ENCODE measurements at places on chromosomes 16 and 17.

- DNase-seq = no peak
These were observed 136.2 kb downstream of the CCT6B start for GRCh38 chr17:34825102-34825501.

GRCh38 chr17:31582151-31582907 lies 190.9 kb downstream of the RAB11FIP4 start:
- no peak for DNase-seq

DNA sequence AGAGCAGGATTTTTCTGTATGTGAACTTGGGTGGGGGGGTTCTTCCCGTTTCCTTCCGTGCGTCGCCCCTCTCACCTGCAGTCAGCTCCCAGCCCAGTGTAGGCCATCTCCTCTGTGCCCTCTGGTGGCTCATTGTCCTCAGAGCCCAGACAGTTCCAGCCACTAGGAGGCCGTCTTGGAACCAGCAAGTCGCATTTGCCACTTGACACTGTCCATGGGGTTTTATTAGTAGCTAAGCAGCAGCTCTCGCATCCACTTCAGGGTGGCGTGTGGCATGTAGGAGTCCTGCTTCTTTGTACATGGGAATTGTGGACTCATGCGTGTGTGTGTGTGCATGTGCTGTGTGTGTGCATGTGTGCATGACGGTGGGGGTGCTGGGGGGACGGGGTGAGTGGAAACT lies 74.0 kb downstream of the SEC14L1 start:
- DNase-seq = no peak

DNA sequence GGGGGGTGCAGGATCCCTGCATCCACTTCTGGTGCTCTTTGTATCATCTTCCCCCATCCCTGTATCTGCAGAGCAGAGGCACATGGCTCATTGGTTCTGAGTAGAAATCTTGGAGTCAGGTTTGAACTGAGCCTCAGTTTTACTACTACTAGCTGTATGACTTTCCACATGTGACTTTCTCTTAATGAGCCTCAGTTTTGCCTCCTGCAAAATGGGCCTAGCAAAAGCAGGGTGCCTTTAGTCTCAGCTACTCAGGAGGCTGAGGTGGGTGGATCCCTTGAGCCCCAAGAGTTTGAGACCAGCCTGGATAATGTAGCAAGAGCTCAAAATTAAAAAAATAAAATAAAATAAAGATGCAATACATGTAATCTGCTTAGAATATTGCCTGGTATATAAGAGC lies 81.4 kb downstream of the SDR42E1 start:
- DNase-seq = no peak

- DNase-seq = no peak
These were observed at the start of gene ASGR1 for GRCh38 chr17:7179317-7180254. TSS of gene ASGR1 (minus strand) at chr17:7179370. CDS start at chr17:7178563, 807 bp downstream.

GRCh38 chr16:9661336-9662017 lies 520.8 kb downstream of the GRIN2A start:
- DNase-seq = no peak

DNA sequence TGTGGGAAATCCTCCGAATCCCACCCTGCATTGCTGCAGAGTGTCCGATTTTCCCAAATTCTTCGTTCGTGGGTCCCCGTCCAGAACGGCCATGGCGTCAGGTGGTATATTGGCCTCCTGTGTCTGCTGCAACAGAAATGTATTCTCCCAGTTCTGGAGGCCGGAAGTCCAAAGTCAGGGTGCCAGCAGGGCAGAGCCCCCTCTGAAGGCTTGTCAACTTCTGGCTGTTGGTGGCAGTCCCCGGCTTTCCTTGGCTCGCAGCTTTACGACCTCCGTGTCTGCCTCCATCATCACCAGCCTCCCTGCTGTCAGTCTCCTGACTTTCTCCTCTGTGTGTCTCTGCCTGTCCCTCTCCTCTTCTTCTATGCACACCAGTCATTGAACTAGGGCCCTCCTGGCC lies 142.1 kb upstream of the FOXF1 start:
- DNase-seq = no peak

GRCh38 chr17:31645351-31645750 lies 213.7 kb downstream of the COPRS start:
- DNase-seq = no peak

DNA sequence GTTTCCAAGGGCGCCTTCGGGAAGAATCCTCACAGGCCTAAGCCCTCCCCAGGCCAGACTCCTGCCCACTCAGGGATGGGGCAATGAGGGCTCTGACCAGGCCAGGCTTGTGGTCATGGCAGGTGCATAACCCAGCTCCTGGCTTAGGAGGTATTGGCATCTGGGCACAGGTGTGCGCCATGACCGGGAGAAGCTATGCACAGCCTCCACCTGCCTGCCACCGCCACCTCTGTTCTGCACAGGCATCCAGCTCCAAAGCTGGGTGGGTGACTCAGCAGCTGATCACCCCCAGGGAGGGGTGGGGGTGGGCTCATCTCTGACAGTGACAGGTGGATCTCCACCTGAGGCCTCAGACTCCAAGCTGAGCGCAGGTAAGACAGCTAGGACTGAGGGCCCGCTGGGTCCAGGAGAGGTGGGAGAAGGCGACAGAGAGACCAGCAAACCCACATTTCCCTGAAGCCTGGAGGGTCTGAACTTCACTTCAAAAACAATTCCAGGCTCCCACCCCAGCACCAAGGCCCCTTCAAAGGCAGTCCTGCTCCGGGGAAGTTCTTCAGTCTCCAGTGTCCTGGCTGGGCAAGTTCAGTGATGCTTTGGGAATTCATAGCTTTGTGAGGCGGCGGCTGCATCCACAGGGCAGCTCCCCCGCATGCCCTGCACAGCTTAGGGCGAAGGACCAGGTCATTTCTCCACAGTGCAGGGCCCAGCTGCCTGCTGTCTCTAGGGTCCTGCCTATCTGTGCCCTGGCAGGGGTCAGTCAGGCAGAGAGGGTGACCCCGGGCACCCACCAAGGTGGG lies 121.6 kb upstream of the SMURF2 start:
- DNase-seq = no peak

- DNase-seq = no peak
These were observed 4.8 kb downstream of the MAP2K3 start for GRCh38 chr17:21289175-21289901.

DNA sequence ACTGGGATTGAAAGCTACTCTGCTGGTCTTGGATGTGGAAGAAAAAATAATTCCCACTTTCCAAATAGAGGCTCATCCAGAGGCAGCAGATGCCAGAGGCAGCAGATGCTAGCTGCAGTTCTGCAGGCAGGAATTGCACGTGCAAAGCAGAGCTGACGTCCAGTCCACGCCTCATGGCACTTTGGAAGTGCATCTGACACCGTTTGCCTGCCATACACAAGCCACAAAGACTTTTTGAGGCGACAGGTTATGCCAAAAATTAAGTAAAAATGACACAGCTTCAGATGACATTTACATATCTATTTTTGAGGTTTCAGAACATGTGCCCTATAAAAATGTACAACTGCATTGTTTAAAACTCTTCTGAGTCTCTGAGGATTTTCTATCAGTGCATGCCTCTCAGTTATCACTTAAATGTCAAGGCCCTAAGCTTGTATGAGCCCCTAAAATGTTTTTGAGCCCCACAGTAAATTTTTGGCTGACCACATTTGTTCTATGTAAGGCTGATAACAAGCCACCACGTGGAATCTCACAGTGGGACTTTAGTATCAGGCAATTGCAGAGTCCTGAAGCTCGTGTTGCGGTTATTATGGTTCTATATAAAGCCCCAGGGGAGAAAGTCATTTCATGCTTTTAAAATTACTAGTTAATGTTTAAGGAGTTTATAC lies 239.2 kb downstream of the PRKCA start:
- DNase-seq = no peak

DNA sequence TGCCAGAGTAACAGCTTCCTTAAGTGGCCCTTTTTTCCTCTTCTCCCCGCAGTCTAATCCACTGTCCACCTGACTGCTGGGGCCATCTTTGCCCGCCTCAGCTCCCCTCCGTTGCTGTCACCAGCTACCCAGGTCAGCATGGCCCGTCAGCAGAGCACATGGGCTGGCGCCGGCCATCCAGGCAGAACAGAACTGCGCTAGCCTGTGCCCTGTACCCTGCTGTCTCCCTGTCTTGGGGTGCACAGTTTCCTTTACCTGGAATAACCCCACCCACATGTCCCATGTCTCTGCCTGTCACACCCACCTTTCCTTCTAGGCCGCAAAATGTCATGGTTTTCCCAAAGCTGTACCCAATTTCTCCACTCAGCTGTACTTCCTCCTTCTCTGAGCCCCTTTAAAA lies 55.7 kb downstream of the GNAO1 start:
- no peak for DNase-seq

GRCh38 chr16:4624827-4625559 lies 367 bp downstream of the MGRN1 start:
- DNase-seq = peak; percentile 82

- DNase-seq = no peak
These were observed 112.1 kb downstream of the BANP start for GRCh38 chr16:88063211-88063773.

- no peak for DNase-seq
These were observed 3.5 kb upstream of the CDH13 start for GRCh38 chr16:82623241-82623640.

DNA sequence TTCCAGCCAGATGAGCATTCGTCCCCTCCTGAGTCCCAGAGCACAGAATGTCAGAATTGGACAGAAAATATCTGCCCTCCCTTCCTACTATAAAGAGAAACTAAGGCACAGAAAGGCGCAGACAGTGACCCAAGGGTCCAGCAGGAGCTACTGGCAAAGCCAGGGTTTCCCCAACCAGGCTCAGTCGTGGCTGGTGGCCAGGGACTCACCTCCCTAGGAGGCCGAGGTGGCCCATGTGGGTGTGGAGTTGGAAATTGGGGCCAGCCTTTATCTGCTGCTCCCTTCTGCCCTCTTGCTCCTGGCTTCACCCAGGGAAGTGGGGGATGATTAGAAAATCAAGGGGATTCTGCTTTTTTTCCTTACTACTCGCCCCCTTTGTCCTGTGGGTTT lies 1.1 kb downstream of the DRC7 start:
- DNase-seq = no peak

DNA sequence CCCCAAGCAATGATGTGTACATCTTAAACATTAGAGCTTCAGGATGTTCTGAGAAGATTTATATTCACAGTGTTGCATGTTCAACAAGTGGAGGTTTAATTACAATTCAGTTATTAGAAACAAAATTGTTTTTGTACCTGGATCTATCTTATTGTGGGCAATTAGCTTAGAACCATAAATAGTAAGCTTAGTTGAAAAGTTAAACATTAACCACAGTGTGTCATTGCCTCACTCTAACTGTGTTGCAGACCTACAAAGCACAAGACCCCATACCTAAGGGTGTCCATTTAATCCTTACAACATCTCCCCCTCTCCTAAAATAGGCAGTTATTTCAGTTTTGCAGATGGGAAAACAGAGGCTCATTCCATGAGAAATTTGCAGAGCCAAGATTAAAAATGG lies 632.0 kb upstream of the SOX9 start:
- DNase-seq = no peak

GRCh38 chr16:88907768-88908167 lies 41.3 kb upstream of the PABPN1L start:
- no peak for DNase-seq

GRCh38 chr16:69831212-69832123 lies 69.3 kb downstream of the WWP2 start:
- no peak for DNase-seq

GRCh38 chr17:72411124-72411563 lies 290.3 kb downstream of the SOX9 start:
- no peak for DNase-seq

DNA sequence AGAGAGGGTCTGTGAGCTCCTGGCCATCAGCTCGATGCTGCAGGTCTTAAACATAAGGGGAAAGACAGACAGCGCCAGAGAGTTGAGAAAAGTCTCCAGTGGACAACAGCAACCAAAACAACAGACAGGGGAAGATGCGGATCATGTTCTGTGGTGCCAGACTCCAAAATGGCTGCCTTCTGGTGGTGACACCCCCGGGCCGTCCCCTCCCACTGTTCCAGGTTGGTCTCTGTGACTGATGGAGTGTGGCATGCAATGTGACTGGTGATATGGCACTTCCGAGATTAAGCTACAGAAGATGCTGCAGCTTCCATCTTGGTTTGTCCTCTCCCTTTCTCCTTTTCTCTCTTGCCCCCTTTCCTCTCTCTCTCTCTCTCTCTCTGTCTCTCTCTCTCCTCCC lies 40.4 kb upstream of the RBFOX3 start:
- no peak for DNase-seq

DNA sequence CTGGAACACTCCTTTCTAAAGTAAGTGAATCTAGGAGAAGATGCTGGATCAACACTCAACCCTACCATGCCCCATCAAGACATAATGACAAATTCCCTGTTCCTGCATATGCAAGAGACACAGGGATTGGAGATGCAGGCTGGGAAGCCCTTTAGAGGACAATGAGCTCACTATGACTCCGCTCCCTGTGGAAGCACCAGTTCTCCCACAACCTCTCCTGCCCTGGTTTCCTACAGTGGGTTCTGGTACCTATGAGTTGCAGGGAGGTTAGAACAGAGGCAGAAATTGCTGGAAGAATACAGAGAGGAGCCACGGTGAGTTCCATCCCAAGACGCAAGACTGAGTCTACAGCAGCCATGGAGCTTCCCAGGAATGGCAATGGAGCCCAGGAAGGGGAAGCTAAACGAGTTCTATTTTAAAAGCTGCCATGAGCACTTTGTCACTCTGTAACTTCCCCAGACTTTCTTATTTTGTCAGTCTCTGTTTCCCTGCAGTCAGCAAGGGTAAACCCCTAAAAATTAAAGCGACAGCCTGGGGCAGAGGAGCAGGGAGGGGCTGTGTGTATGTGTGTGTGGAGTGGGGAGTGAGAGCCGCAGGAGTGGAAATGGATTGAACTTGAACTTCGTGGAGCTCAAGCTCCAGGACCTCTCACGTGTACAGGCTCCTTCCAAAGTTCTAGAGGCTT lies 42.3 kb upstream of the PIK3R6 start:
- no peak for DNase-seq

- no peak for DNase-seq
These were observed 33.1 kb downstream of the NLRC5 start for GRCh38 chr16:57022445-57022844.

GRCh38 chr16:53518550-53519416 lies 15.8 kb upstream of the AKTIP start:
- peak; percentile 88 for DNase-seq

DNA sequence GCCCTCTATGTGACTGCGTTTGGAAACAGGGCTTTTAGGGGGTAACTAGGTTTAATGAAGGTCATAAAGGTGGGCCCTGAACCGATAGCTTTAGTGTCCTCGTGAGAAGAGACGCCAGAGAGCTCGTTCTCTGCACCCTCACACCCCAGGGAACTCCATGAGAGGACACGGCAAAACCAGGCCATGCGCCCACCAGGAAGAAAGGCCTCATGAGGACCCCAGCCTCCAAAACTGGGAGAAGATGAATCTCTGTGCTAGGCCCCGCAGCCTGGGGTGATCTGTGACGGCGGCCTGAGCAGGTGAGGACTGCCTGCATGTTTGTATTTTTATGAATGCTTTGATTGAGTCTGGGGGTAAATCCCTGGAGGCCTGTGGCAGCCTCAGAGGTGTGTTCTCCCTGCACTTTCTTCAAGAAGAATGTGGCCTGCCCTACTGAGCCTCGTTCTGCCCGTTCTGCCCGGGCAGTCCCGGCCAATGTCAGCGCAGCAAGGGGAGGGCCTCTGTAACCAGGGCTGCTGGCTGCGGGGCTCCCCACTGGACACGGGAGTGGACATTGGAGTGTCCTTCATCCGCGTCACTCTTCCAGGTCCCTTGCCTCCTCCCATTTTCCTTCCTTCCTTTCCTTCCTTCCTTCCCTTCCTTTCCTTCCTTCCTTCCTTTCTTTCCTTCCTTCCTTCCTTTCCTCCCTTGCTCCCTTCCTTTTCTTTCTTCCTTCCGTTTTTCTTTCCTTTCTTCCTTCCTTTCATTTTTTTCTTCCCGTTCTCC lies 6.8 kb upstream of the RNF213 start:
- DNase-seq = no peak
